ENCODE measurements at places on chromosomes 7 and 10.

GRCh38 chr10:13496164-13496563, 32.6 kb downstream of the BEND7 start:
- DNase-seq = no peak

DNA sequence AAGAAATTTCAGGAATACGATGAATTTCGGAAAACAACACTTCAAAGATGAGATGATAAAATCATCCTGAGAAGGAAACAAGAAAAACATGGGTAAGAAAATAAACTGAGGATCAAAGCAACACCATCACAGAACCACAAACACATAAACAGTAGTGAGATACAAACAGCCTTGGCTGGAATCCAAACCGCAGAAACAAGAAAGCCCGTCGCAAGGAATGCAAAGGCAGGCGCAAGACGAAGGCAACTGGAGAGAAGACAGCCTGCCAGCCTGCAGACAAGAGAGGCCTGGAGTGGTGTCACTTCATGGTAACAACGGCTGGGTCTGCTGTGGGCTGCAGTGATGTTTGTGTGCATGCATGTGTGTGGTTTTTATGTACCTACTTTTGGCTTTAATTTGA, 61.8 kb upstream of the DRGX start:
- no peak for DNase-seq

- no peak for DNase-seq
Measured at GRCh38 chr10:122190176-122190943, 80.7 kb upstream of the BTBD16 start.

- DNase-seq = peak; percentile 11
Measured at GRCh38 chr7:27179503-27180430, 5.3 kb downstream of the HOXA11 start.

GRCh38 chr10:129568583-129569344, 101.7 kb downstream of the MGMT start:
- DNase-seq = no peak

DNA sequence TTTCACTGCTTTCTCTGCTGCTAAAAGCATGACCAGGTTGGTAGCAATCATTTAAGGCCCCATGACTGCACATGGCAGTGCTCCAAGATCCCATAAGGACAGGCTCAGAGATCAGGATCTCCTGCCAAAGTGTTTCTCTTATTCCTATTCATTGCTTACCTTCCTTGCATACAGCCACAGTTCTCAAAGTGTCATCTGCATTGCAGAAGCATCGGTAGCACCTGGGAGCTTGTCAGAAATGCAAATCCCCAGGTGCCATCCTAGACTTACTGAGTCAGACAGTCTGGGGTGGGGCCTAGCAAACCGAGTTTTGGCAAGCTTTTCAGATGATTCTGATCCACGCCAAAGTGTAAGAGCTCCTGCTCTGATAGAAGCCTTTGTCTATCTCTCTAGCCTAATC, 489.0 kb upstream of the AUTS2 start:
- DNase-seq = no peak

- no peak for DNase-seq
Measured at GRCh38 chr7:1228545-1229201, 4.0 kb upstream of the UNCX start.

- DNase-seq = no peak
Measured at GRCh38 chr7:55234408-55234807, 130.7 kb upstream of the LANCL2 start.

- DNase-seq = no peak
Measured at GRCh38 chr7:23422384-23422783, 47.9 kb downstream of the IGF2BP3 start.

- DNase-seq = no peak
Measured at GRCh38 chr7:17130281-17131059, 168.0 kb upstream of the AHR start.

GRCh38 chr7:6530626-6531491, 20.4 kb downstream of the GRID2IP start:
- DNase-seq = no peak

DNA sequence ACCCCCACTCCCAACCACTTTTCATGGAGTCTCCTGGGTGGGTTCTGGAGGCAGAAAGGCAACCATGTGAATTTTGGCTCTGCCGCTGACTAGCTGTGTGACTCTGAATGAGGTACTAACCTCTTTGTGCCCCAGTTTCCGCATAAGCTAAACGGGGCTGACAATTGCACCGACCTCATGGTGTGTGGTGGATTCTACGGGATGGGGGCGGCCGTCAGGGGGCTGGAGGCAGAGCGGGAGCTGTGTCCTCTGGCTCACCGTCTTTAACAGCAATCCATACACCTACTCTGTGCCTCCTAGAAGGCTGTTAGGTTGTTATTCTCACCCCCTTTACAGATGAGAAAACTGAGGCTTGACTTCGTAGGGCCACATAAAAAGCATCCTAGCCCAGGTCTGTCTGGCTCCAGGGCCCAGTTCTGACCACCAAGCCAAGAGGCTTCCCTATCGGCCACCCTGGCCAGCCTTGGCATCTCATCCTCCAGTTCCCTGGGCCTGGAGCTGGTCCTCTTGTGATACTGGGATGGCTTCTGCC, 4.3 kb upstream of the SLC29A3 start:
- DNase-seq = no peak
